Iris pigment epithelial cell (primary cell): ENCODE measurements at places on chromosomes 11 and 22.

- DNase-seq, result no peak
Observed at GRCh38 chr11:27350511-27350910, 12.5 kb downstream of the CCDC34 start.

DNA sequence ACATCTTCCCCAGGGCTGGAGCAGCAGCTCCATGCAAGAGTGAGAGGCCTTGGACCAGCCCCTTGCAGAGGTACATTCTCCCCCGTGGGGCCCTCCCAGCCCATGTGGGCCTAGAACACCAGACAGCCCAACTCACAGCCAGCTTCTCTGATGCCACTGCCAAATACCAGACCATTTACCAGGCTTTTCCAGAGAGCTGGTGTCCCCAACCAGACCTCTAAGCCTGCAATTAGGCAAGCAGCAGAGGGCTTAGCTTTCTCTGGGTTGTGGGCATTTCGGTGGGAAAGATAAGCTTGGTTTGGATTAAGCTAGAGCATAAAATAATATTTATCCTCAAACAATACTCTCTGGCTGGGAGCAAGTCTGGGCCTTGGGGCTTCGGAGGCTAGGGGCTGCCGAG is 75.6 kb downstream of the TP53I11 start:
- DNase-seq, result no peak

DNA sequence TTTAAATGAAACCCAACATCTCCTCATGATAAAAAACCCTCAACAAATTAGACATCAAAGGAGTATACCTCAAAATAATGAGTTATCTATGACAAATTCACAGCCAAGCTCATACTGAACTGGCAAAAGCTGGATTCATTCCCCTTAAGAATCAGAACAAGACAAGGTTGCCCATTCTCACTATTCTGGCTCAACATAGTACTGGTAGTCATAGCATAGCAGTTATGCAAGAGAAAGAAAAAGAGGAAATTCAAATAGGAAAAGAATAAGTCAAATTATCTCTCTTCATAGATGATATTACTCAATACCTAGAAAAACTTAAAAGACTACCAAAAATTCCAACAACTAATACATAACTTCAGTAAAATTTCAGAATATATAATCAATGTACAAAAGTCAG is 29.4 kb upstream of the XKR3 start:
- DNase-seq, result no peak

- no peak for DNase-seq
Observed at GRCh38 chr11:60235321-60235720, 7.6 kb downstream of the MS4A4E start.

GRCh38 chr11:7955191-7955590 is 10.1 kb downstream of the NLRP10 start:
- no peak for DNase-seq

DNA sequence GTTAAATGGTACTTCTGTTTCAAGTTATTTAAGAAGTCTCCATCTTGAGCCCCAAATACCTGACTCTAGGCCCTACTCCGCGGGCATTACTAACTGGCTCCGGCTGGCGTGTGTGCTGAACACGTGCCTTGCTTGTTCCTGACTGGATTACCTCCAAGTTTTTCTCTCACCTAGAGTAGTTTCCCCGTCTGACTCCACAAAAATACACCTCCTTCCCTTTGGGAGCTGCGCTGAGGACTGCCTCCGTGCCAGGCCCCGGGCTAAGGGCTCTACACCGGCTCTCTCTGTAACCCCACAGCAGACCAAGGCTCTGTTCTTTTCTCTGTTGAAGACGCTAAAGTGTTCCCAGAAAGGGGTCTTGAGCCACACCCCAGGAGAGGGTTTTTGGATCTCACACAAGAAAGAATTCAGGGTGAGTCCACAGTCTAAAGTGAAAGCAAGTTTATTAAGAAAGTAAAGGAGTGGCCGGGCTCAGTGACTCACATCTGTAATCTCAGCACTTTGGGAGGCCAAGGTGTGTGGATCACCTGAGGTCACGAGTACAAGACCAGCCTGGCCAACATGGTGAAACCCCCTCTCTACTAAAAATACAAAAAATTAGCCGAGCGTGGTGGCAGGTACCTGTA is 61.8 kb downstream of the ANO1 start:
- DNase-seq, result no peak

DNA sequence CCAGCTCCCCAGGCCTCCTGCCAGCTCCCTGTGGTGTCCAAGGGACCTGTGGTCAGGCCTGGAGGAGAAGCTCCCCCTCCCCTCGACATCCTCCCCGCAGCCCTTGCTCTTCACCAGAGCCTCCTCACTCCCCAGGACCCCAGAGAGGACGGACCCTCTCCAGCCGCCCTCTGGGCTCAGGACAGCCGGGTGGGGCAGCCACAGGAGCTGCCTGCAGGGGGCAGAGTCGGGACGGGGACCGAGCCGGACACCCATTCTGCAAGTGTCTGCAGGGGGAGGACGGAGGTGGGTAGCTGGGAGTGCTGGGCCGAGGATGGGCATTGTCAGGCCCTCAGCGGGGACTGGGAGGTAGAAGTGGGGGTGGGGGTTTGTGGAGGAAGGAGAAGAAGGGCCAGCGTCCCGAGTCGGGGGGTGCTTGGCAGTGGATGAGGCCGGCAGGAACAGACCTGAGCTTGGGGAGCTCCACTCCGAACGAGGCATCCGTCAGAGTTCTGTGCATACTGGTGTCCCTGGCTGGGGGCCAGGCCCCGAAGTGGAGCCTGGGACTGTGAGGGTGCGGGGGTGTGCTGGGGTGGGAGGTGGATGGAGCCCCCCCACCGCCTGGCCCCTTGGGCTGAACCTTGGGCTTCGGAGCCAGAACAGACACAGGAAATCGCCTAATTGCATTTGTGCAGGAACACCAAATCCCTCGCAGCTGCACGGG is 15.2 kb downstream of the PRR33 start:
- DNase-seq, result peak; percentile 88

- no peak for DNase-seq
Observed at GRCh38 chr11:134004496-134005172, 47.9 kb upstream of the IGSF9B start.

- DNase-seq, result no peak
Observed at GRCh38 chr11:106939157-106939556, 79.1 kb downstream of the GUCY1A2 start.
